ENCODE measurements at places on chromosomes 5 and 9. TPM values are rescaled to one million over a fixed set of nuclear protein-coding genes. Genes with fewer than 3 reads are reported as not detected.

DNA sequence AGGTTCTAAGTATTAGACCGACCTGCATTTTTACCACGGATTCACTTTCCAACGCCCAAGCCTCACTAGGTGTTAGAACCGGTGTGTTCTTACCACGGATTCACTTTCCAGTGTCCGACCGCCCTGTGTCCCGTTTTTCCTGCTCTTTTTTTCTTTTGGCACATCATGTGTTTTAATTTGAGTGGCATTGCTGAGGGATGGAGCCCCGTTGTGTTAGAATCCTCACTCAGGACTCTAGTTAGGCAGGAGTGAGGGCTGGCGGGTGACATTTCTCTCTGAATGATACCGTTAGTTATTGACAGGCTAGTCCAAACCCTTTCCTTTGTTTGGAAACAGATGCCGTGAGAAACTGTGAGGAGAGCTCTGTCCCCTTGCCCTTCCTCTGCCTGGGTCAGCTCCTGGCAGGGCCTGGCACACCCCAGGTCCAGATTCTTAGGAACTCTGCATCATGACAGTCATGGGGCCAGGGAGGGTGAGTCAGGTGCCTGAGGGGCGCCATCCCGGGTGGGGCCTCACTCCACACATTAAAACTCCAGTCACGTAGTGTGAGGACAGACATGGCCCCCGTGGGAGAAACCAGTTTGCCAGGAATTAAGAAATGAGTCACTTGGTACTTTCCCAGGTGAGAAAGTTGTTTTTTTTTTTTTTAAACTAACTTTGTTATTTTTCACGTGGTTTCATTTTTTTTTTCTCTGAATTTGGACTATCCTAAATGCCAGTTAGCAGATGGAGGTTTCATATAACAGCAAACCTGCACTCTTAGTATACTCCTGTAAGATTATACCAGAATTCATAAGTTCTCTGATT lies 15.8 kb downstream of the EXOC3 start:
- DNase-seq, result peak; percentile 61

- DNase-seq, result no peak
Measured at GRCh38 chr5:151275803-151276202, 22.8 kb downstream of the GM2A start.

DNA sequence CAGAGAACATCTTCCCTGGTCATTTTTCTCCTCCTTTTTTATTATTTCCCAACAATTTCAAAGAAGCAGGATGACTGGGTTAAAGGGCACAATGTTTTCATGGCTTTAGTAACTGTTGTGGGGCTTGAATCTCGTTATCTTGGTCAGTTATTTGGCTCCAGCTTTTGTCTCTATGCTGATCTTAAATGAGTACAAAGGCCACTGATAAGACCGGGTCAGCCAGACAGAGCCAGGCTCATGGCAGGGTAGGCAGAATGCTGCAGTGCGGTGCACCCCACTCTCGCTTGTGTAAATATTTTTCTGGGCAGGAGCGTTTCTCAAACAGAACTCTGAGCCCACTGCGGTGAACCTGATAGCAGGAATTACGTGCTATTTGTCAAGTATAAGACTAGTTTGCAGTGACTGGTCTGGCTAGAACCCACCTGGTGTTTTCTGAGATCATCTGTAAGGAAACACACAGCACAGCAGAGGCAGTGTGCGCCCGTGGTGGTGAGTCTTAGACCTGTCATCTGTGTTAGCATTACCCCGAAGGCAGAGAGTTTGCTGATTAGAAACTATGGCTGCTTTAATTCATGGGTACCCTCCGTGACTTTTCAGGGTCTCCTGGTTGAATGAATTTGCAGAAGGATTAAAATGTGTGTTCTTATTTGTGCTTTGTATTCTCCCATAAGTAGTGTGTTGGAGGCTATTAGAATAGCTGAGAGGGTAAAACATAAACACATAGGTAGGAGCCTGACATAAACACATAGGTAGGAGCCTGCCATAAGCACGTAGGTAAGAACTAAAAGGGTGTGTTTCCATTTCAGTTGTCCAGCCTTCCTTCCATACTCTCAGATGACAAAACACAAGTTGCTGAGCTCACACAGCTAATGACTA lies 158.6 kb upstream of the DMRT1 start:
- DNase-seq, result peak; percentile 80

HTR1A gene
- total RNA-seq, result not detected

DNA sequence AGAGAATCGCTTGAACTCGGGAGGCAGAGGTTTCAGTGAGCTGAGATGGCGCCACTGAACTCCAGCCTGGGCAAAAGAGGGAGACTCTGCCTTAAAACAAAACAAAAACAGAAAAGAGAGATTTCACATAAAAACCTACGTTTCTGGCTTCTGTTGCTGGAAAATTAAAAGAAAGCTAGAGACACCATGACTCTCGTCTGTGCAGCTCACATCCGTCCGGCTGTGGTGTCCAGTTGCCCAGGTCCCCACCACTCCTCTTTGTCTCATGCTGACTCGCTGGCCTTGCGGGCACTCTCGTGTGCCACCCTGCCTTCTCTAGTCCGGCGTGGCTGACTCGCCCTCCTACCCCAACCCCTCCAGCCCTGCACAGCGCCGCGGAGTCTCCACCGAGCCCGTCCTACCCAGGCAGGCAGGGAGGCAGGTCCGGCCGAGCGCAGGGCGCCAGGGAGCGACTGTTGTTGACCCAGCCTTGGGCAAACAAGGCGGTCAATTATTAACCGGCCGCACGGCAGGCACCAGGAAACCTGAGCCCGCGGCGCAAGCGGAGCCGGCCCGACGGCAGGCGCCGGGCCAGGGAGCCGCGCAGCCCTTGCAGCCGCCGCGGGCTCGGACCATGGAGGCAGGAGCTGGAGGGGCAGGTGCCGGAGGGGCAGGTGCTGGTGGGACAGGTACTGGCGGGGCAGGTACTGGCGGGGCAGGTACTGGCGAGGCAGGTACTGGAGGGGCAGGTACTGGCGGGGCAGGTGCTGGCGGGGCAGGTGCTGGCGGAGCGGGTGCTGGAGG lies at the start of gene PRRT1B:
TSS of gene PRRT1B (plus strand) at position 521 of the 783 bp plus-strand sequence. CDS start at position 614, 93 bp downstream.
- peak; percentile 10 for DNase-seq

GRCh38 chr5:138716456-138716924 lies 36.7 kb upstream of the CTNNA1 start:
- DNase-seq, result peak; percentile 17

- DNase-seq, result no peak
Measured at GRCh38 chr9:109455391-109455790, 42.7 kb downstream of the PTPN3 start.

GRCh38 chr5:114174837-114175236 lies 187.0 kb upstream of the KCNN2 start:
- DNase-seq, result no peak

DNA sequence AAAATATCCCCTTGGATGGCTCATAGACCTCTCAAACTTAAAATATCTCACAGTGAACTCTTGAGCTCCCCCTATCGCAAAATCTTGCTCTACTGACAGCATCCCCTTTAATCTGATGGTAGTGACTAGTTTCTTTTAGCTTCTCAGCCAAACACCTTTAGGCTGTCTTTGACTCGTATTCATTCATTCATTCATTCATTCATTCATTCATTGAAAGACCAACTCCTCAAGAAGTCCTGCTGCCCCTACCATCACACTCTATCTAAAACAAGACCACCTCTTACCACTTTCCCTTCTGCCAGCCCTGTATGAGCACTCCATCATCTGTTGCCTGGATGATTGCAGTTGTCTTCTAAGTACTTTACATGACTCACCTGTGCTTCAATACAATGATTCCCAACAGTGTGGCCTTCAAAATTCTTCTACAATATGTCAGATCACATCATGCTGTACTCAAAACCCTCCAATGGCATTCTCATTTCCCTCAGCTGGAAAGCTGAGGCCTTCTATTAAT lies 46.8 kb downstream of the ITGA2 start:
- peak; percentile 60 for DNase-seq

GRCh38 chr5:59418808-59419207 lies 474.7 kb downstream of the PDE4D start:
- no peak for DNase-seq

- no peak for DNase-seq
Measured at GRCh38 chr5:52735139-52735538, 52.6 kb upstream of the ITGA1 start.

- DNase-seq, result no peak
Measured at GRCh38 chr5:40914835-40915234, 5.5 kb downstream of the C7 start.

- DNase-seq, result peak; percentile 69
Measured at GRCh38 chr9:99299211-99300102, 77.4 kb downstream of the SEC61B start.

DNA sequence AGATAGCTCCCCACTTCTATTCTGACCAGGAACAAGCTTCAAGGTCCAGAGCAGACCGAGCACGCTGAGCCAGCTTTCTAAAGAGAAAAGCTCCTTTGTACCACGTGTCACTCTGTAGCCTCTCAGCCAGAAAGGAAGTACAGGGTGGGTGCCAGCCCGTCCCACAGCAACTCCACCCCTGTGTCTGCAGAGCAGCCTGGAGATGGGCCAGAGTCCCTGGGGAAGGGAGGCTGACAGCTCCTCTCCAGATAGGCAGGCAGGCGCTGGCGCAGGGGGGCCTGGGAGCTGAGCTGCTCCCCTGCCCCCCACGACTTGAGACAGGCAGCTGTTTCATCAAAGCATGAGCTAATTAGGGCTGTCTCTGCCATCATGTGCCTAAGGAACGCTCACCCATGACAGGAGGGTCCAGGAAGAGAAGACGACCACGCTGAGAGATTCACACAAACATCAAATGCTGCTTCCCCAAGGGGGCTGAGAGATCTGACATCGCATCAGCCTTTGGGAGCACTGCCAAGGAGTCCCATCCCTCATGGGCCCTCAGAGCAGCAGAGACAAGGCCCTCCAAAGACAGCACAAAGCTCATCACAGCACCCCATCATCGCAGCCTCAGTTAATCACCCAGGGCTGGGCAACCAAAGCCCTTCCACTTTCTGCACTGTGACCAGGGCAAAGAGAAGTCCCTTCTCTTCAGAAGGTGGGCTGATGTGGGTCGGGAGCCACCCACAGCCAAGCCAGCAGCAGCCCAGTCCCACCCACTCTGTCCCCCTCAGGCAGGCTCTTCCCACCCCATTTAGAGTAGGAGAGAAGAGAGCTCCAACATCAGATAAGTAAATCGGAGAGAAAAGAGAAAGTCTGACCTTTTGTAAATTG lies 78.5 kb upstream of the LRRTM2 start:
- peak; percentile 57 for DNase-seq

- no peak for DNase-seq
Measured at GRCh38 chr9:118268046-118268445, 563.8 kb downstream of the TLR4 start.

CDH10 gene
- not detected for total RNA-seq

SPINK6 gene
- not detected for total RNA-seq

REXO4 gene
- total RNA-seq, result 16.2 TPM

NSG2 gene
- total RNA-seq, result 0.05 TPM

F2RL2 gene
- total RNA-seq, result 0.14 TPM

GRCh38 chr5:10859393-10860195 lies 98.6 kb upstream of the DAP start:
- DNase-seq, result no peak

DNA sequence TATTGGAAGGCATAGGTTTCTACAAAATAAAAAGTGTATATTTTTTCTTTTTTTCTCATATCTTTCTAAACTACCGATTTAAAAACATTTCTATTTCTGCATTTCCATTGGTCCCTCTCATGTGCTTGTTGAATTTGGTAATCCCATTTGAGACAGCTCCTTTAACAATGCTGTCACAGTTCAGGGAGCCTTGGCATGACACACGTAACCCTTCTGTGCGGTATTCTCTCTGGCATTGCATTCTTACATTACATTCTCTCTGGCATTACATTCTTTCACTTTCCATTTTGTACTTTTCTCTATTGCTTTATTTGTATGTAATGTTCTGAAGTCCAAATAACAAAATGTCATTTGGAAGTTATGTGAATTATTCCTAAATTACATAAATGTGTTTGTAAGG lies 150.7 kb upstream of the RASGRF2 start:
- no peak for DNase-seq

GRCh38 chr5:120405286-120405864 lies 58.7 kb upstream of the PRR16 start:
- peak; percentile 55 for DNase-seq

YTHDC2 gene
- 49.2 TPM for total RNA-seq

- DNase-seq, result no peak
Measured at GRCh38 chr5:73786043-73786831, 160.2 kb downstream of the ARHGEF28 start.

DNA sequence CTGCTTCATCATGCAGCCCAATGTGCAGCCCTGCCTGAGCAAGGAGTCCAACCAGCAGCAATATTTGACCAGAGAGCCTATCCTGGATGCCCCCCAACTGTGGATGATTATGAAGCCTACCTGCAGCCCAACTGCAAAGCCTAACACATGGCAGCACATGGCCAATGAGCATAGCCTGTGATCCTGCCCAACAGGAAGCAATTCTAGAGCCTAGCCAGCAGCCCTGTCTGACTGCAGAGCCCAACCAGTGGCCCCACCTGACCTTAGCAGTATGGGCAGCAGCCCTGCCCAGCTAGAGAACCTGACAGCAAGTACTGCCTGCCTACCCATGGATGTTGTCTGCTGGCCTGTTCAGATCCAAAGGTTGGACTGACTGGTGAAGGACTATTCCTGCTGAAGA lies 97.3 kb upstream of the SH3GL2 start:
- DNase-seq, result no peak

DNA sequence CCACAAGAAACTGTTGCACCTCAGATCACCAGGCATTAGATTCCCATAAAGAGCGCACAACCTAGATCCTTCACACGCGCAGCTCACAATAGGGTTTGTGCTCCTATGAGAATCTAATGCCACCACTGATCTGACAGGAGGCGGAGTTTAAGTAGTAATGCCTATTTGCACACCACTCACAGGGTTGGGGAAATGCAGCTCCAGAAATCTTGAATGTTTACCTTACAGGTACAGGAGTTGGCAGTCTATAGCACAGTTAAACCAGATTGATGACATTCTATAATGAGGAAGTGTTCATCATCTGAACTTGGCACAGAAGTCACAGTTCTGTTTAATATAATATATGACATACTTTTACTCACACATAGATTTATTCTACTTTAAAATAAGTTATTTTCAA lies 732.2 kb upstream of the ZNF608 start:
- no peak for DNase-seq

XRCC4 gene
- total RNA-seq, result 6.5 TPM

- no peak for DNase-seq
Measured at GRCh38 chr5:72067682-72068470, 39.4 kb upstream of the MAP1B start.

CXCL14 gene
- 0.09 TPM for total RNA-seq

TMEM171 gene
- 1.0 TPM for total RNA-seq

ZNF484 gene
- 15.4 TPM for total RNA-seq

ROPN1L gene
- 0.68 TPM for total RNA-seq

CCDC180 gene
- total RNA-seq, result 0.37 TPM

PROB1 gene
- 6.1 TPM for total RNA-seq

OR1J4 gene
- not detected for total RNA-seq

FCN2 gene
- not detected for total RNA-seq

SCGB3A2 gene
- total RNA-seq, result not detected

NDUFAF2 gene
- 18.1 TPM for total RNA-seq

- DNase-seq, result no peak
Measured at GRCh38 chr5:176362233-176362490, 598 bp upstream of the KIAA1191 start.

DNA sequence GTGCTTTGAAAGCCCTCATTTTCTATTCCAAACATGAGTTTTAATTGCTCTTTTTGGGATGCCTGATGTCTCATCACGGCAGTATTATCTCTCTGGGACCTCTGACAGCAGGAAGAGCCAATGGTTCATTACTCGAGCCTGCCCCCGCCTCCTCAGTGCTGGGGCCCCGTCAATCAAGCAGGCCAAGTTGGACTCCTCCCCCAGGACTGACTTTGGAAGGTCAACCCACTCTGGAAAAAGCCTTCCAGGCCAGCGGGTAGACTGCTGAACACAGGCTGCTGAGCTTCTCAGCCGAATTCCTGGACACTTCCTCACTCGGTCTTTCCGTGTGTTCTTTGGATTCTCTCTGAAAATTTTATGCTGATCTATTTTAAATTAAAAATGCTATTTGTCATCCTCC lies 9.5 kb upstream of the BARHL1 start:
- DNase-seq, result no peak

SMIM33 gene
- total RNA-seq, result not detected
